Activated T-cell treated with anti-CD3 and anti-CD28 coated beads, Interleukin-2, amount 50 U/mL, for 48 hours (primary cell): ENCODE measurements at places on chromosomes 12 and 14.
A peak's percentile ranks its signal among the peaks of the same experiment; 100 is the strongest.

DNA sequence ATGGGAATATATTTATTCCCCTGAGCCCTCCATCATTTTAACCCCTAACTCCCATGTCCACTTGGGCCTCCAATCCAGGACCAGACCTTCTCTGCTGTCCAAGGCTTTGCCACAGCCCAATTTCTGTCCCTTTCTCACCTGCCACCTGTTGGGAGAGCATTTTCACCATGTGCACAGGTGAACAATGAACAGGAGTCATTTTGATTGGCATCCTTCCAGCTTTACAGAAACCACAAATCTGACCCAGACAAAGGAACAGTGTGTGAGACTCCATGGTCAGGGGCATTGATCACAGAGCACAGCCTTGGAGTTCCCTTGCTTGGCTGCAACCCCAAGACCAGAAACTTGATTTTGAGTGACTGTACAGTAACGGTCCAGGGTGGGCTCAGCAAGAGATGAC lies 91.9 kb downstream of the CRACR2A start:
- no peak for DNase-seq

- DNase-seq = peak; percentile 25
Observed at GRCh38 chr14:23483236-23483854, 13.8 kb downstream of the NGDN start.

- DNase-seq = no peak
Observed at GRCh38 chr12:27635349-27635972, 60.8 kb upstream of the REP15 start.

DNA sequence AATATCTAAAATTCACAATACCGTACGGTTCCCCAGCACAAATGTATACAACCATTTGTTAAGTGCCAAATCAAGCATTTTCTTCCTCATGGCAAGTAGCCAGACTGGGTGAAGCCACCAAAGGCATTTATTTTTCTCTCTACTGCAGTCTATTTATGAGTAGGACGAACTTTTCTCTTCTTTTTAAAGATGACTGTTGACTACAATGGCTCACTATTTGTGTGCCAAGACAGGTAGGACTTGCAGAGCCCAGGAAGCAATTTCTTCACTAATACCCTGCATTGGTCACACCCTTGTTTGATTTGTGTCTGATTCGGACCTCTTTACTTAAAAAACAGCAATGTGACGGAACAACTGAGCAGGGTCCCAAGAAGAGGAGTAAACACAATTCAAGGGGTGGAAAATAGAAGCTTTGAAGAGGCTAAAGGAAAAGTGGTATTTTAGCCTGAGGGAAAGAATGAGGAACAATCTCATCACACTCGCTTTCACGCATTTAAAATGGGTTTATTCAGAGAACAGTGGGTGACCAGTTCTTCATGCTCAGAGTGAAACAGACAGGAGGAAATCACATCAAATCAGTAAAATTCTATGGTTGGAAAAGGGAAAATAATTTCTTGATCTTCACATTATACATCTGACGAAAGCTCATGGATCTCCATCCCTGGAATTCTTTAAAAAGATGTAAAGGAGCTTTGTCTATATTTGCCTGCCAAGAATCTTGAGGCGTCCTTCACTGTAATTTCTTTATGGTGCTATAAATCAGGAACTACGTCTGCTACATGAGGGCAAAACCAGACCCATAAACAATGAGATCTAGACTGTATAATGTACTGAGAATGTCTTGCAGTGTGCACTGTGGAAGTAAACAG lies 183.8 kb downstream of the PPM1H start:
- DNase-seq = no peak

DNA sequence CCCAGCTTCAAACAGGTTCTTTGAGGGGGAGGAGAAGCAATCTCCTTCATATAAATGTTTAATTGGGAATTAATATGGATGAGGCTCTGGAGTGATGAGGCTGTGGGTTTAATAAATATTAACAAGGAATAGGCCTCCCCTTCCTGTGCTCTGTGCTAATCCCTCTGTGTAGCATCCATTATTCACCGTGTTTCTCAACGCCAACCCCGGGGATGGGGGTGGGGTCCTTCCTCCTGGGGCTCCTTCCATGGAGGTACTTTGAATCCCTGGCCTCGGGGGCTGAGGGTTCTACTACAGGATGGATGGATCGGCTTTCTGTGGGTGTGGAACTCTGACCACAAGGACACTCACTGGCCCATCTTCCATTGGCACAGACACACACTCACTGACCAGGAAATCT lies 34.9 kb upstream of the TMEM179 start:
- DNase-seq = no peak

- DNase-seq = no peak
Observed at GRCh38 chr14:24741871-24742270, 107.9 kb upstream of the GZMB start.

GRCh38 chr14:71911669-71912068 lies 20.6 kb upstream of the RGS6 start:
- DNase-seq = no peak

DNA sequence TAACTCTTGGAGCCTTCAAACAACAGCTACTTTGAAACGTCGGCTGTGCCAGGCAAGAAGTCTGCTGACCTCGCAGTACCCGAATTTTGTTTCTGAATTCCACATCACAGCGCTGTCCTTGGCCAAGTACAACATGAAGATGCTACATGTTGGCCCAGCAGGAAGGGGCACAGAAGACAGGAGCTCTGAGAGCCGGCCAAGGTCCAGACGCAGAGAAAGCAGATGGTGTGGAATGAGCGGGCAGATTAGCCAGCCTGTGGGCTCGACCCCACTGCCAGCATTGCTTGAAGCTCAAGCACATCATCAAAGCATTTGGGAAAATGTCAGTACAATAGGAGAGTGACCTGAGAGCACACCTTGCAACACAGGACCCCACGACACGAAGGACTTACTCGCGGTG lies 64.5 kb downstream of the FZD10 start:
- DNase-seq = no peak

GRCh38 chr12:66779466-66779865 lies 100.6 kb upstream of the GRIP1 start:
- DNase-seq = no peak

GRCh38 chr14:52329678-52330369 lies 15.7 kb downstream of the PTGER2 start:
- no peak for DNase-seq

- no peak for DNase-seq
Observed at GRCh38 chr12:64824130-64824499, 332 bp upstream of the TBC1D30 start.

DNA sequence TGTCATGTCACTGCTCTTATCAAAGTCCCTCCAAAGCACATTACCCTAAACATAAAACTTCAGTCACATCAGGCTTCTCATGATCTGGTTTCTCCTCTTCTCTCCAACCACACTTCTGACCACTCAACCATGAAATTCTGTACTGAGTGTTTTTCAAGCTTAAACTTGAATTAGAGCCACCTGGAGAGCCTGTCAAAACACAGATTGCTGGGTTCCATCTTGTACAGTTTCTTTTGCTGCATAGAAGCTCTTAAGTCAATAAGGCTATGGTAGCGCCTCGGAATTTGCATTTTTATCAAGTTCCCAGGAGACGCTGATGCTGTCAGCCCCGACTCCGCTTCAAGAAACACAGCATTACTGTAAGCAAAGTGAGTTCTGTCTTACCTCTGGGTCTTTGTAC lies 16.4 kb upstream of the SRRM4 start:
- no peak for DNase-seq

GRCh38 chr14:73452341-73453186 lies 5.8 kb downstream of the NUMB start:
- DNase-seq = no peak

- no peak for DNase-seq
Observed at GRCh38 chr12:58765076-58765475, 155.2 kb downstream of the LRIG3 start.

DNA sequence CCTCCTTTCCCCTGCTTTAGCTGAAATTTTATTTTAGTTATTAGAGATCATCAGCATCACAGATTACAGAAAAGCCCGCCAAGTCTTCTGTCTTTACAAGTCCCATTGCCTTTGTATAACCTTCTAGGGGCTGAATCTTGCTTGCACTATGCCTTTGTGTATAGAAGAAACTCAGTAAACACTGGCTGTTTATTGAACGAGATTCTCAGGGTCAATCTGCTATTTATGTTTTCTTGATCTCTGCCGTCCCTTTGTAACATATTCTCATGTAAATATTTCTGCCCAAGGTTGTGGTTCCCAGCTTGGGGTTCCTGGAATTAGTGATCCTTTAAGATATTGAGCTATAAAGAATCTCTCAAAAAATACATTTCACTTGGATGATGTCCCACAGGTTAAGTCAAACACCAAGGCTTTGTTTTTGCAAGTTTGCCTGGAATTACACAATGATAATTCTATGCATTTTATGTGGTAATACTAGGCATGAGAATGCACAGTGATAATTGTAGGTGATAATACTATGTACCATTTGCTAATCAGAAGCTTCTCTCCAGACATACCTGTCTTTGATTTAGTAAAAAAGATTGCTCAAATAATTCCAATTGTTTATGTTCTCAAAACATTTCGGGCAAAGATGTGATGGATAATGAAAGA lies 40.6 kb upstream of the FGF6 start:
- DNase-seq = no peak
